ENCODE measurements at places on chromosomes 16 and 17.
A peak's percentile ranks its signal among the peaks of the same experiment; 100 is the strongest.

DNA sequence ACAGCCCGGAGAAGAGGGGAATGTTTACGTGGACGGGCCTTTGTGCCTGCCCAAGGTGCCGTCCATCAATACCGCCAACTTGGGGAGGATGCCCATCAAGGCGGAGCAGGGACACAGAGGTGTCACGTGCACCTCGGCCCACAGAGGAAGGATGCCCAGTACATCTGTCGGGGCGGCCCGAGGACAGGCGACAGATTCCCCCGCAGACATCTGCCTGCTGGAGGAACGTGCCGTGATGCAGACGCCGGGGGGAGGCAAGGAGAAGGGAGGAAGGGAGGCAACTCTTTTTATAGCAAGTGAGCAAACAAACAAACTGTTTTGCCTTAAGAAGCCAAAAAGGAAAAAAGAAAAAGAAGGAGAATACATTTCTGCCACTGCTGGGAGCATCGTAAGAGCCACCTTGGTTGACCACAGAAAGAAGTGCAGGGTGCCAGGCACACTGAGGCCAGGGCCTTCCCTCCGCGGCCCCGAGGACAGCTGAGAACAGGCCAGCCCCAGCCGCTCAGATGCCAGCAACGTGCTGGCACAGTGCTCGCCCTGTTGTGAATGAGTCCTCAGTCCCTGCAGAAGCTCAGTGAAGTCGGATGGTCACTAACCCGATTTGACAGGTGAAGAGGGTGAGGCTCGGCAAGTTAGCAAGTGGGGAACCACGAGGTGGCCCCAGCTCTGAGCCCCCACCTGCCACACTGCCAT, 146.4 kb downstream of the RBFOX3 start:
- no peak for ATAC-seq

- no peak for ATAC-seq
These were observed 3.6 kb downstream of the CDC6 start for GRCh38 chr17:40291281-40291664.

GRCh38 chr17:8412089-8412488, 14.5 kb upstream of the RNF222 start:
- ATAC-seq, result no peak

DNA sequence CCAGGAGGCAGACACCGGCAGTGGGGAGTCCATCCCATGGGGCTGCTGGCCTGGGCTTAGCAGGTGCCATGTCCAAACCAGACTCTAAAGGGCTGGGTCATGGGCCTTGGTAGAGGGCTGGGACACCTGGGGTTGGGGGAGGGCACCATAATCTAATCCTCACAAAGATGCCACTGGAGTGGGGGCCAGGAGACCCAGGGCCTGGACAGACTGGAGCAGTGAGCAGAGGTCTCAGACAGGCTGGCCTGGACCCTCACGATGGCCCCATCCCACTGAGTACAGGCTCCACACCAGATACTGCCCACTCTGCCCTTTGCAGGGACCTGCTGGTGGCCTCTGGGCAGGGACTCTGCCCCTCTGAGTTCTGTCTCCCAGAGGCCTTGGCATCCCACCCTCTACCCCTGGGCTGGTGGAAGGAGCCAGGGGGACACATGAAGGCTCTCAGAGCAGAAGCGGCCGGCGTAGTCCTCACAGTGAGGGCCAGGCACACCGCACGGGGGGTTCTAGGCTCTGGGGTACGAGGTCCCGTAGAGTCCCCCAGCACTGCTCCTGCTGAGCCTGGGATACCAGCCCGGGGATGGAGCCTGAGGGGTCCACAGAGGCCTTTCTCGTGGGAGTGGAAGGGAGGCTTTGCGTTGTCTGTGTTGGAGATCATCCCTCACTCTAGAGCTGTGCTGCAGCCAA, 10.0 kb upstream of the SRRM2 start:
- no peak for ATAC-seq

DNA sequence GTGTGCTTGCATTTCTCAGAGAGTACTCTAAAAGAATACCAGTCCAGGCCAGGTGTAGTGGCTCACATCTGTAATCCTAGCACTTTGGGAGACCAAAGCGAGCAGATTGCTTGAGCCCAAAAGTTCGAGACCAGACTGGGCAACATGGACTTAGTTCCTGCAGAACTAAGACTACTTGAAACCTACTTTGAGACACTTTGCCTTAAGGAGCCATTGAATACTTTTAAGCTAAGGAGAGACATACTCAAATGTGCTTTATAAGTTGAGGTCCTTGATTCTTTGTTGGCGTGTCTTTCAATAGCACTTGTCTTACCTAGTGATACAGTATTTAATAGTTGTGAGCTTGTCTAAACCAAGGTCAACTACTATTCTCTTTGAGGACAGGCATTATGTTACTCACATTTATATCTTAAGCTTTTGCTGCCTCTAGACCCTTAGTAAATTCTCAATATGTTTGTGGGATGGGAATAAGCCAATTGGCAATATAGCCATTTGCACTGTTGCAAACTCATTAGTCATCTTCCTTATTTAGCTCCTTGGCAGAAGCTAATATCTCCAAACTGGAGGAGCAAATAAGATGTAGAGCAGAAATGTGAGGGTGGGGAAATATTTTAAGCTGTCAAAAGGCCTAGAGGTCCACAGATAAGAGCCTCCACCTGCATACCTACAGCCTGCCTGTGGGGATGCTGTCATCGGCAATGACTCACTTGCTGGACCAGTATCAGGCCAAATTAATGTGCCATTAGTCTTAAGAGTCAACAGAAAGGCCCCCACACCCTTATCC, 16.3 kb downstream of the SCPEP1 start:
- ATAC-seq, result no peak

GRCh38 chr17:15457723-15458094, 9.7 kb downstream of the CDRT4 start:
- no peak for ATAC-seq

DNA sequence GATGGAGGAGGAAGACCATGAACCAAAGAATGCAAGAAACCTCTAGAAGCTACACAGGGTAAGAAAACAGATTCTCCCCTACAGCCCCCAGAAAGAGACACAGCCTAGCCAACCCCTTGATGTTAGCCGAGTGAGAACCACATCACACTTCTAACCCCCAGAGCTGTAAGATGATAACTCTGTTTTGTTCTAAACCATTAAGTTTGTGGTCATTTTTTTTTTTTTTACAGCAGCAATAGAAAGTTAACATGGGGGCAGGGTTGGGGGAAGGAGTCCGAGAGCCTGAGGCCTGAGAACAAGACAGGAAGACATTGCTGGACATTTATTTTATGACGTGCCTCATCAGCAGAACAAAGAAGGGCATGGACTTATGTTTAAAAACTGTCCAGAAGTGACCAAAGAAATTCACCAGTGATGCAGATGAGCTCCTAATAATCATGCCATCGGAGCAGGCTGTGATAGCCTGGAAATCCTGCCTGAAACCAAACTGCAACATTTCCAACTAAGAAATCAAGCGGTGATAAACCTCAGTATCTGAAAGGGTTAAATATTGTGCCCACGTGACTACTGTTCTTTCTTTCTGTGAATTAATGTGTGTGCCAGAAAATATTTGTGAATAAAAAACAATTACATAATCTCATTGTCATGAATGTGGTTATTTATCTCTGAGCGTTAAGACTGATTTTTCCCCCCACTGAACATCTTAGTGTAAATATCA, 1.1 kb downstream of the ABCA9 start:
- no peak for ATAC-seq

- ATAC-seq, result peak; percentile 78
These were observed at the start of gene KAT2A for GRCh38 chr17:42120770-42121769. Gene KAT2A, minus strand, starts transcription at chr17:42121367. Its CDS starts 63 bp downstream, at chr17:42121304.

DNA sequence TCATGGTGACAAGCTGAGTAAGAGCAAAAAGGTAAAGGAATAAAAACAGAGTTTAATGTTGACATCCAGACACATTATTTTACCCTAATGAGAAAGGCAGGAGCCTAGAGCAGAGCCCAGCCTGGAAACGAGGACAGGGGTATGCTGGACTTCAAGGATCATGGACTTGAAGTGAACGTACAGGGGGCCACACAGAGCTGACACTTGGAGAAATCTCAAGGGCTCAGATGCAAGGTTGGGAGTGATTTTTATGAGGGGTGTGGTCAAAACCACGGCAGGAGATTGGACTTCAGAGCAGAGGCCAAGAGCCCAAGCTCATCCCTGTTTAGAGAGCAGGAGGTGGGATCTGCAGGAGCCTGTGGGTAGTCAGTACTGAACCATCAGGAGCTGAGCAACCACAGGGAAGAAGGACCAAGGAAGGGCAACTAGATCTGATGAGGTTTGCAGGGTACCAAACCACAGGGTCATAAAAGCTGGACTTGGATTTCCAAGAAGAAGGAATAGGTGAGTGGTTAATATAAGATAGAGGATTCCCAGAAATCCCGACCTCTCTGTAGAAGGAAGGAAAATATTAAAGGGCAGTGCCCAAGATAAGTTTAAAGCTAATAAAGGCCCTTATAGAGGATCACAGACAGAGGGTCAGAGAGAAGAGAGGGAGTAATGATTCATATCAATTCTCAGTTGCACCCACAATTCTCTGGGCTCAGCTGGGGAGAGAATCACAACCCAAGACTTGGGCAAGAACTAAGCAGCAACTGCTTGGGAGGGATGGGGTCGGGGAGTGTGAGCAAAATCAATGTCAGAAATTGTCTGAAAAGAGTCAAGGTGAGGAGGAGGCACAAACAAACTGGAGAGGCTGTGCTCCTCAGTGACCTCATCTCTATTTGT, 331.7 kb downstream of the SOX9 start:
- ATAC-seq, result no peak

DNA sequence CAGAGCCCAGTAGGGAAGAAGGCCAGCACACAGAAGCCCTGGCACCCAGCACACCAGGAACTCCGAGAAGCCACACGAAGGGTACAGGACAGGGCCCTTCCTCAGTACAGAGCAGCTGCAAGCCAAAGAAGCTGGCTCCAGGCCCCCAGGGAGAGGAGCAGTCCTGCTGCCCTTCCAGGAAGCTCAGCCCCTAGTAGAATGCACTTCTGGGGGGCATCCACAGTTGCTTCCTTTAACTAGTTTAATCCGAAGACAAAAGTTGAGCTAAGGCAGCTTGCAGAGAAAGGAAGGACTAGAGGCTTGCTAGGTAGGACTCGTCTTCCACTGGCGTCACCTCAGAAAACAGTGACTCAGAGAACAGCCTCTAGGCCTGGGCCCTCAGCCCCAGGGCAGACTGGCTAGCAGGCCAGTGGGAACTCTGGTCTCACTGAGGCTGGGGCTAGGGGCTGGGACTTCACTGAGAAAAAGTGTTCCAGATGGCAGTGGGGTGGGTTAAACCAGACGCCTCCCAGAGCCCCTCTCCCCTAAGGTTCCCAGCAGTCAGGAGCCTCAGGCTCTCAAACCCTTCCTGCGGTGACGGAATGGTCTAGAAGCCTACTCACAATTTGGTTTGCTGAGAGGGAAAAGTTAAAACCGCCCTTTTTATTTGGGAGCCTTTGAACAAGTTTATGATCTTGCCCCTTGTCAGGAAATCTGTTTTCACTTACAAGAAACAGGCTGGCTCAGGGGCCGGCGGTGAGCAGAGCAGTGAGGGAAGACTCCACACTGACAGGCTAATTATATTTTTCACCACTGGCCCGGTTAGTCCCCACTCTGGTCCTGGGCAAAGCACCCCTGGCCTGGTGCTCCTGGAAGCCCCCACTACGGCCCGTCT, 41.4 kb downstream of the ACTG1 start:
- ATAC-seq, result no peak

DNA sequence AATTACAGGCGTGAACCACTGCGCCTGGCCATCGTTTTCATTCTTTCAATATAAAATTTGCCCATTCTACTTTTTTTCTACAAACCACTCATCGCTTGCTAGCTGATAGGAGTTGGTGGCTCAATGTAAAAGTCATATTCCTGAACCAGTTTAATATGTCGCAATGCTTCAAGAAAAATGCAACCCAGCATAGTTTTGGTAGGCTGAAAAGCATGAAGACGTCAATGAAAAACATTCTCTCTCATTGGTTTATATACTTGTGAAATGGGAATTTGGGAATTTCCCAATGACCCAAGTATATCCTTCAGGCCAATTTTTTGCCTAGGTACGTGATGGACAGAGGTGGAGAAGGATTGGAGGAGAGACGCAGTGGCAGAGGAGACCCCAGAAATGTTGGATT, 26.9 kb downstream of the USP43 start:
- no peak for ATAC-seq

DNA sequence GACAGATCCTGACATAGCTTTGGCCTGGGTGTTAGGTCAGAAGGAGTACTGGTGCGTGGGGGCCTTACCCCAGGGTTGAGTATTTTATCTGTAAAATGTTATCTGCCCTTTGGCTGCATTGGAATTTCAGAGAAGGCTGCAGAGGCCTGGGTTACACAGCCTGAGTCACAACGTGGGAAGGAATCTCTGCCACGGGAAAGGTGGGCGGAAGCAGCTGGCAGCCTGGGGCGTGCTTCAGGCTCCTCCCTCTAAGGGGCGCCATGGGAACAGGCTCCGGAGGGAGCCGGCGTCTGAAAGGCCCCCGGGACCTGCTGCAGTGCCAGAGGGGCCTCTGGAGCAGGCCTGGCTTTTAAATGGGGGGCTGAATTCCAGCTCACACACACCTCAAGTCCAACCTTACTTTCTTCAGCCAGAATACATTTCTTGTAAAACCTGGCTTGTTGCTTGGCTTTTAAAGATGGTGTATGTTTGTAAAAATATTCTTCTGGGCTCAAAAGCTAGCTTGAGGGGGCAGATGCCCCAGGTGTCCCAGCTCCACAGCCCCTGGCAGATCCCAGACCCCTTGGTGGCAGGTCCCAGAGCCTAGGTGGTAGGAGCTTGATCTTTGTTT, 142.2 kb downstream of the RAB11FIP4 start:
- peak; percentile 33 for ATAC-seq

- ATAC-seq, result no peak
These were observed 196.5 kb downstream of the TANC2 start for GRCh38 chr17:63162406-63163157.

DNA sequence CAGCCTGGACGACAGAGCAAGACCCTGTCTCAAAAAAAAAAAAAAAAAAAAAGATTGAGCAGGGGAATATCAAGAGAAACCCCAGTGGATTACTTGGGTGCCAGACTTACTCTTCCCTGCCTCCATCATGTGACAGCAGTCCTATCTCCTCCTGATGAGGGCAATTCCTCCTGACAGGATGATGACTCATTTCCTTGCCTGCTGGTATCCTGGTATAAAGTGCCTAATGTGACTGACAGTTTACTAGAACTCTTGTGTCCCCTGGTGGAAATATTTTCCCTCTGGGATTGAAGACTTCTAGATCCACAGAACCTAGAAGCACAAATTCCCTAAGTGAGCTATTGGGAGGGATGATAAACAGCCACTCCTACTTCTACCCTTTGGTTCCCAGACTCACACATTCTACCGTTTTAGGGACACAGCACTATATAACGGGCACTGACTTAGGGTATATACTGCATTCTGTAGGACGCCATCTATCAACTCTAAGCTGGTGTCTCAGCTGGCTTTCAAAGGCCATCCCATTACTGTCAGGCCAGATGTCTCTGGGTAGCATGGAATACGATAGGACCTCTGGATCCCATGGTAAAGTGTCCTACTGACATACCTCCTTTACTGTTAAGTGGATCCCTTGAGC, 114.6 kb upstream of the MED13 start:
- ATAC-seq, result peak; percentile 65

DNA sequence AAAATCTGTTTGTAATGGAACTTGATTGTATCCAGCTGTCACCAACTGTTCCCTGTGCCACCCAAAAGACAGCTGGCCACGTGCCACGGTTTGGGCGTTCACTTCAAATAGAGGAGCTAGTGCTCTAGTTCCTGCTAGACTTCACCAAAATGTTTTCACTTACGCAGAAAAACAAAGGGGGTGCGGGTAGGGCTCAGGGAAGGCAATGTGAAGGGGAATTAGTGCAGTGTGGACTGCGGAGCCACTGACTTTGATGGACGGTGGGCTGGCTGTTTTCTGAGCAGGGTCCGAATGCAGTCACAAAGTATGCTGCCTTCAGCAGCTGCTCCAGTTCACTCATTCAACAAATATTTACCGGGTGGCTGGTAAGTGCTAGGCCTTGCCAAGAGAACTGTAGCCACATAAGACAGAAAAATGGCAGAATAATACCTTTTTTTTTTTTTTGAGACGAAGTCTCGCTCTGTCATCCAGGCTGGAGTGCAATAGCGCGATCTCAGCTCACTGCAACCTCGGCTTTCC, 7.6 kb upstream of the CYTH1 start:
- ATAC-seq, result peak; percentile 5
